ENCODE measurements at places on chromosomes 3 and 15.

DNA sequence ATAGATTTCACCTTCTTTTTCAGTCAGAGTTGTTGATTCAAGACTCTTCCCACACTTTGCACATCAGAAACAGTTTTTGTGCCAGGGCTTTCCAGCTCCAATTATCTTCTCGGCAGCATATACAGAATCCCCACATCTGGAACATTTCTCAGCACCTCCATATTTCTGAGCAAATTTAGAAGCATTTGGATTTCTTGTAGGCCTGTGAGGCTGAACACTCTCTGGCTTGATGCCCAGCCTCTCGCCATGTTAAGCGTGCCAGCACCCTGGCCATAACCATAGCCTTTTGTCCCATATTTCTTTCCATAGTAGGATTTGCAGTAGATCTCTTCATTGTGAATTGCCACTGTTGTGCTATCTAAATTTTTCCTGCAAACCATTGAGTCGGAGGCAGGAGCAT is 28.3 kb downstream of the CD80 start:
- no peak for DNase-seq

DNA sequence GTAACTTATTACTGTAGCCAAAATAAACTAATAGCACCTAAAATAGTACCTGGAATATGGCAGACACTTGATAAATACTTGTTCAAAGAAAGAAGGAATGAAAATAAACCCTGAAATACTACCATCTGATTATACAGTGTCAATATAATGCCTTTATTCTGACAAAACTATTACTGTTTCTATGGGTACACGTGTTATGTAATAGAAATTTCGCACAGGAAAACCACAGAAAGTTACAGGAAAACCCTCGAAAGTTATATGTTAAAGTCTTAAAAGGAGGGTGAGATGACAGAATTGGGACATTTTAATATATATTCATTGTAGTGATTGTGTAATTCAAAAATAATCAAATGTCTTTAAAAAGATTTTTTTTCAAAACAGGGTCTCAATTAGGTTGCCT is 28.8 kb downstream of the ETFA start:
- no peak for DNase-seq

- no peak for DNase-seq
Measured at GRCh38 chr15:32864051-32864450, 146.2 kb downstream of the GREM1 start.

DNA sequence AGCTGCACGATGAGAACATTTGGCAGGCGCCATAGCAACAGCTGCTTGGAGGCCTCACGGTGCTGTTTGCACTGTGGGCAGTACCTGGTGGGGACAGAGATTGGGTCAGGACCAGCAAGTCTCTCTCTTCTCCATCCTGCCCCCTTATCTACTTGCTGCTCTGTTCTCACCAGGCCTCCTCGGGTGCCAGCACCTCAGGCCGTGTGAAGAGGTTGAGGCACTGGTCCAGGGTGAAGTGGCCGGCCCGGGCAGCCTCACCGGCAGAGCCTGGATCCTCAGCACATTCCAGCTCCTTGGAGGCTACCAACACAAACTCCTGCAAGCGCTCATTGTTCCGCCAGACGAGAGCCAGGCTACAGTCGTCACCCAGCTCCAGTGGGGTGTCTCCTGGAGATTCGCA is 6.2 kb upstream of the QARS1 start:
- no peak for DNase-seq

- DNase-seq = no peak
Measured at GRCh38 chr3:57011022-57011421, 49.4 kb upstream of the SPATA12 start.

DNA sequence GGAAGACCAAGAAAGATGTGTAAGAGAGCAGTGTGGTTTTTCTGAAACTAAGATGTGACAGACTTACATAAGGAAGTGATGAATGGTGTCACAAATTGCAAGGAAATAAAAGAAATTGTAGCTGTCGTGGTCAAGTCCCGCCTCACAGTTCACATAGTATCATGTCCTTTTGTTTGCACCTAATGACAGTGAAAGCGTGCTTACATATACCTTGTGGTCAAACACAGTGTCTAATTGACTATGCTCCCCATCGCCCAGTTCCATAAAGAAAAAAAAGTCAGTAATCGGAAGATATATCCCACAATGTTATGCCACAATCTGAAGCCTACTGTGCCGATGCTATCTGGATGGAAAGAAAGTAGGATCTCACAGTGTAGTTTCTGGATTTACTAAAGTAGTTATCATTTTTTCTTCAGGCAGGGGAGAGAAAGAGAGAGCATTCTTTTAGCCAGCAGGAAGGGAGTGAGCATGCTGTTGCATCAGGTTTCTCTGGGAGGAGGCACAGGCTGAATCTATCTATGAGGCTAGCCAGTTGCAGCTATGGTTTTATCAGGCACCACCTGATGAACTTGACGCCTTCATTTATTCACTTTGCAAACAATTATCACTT is 9.8 kb upstream of the PLSCR1 start:
- DNase-seq = no peak

DNA sequence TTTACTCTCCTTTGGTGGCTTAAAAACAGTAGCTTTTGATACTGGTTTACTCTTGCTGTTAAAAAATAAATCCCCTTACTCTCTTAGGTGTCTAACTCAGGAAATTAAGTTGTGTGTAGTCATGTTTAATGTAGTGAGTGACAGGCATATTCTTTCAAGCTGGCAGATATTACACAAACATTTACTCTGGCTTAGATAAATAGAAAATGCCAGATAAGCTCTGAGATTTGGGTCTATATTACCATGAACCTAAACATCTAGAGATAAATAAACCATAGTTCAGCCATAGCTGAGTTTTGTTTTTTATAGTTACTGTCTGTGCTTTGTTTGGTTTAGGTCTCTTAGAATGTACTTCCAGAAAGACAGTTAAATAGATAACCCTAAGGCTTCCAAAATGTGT is 2.4 kb downstream of the SEMA6D start:
- no peak for DNase-seq

DNA sequence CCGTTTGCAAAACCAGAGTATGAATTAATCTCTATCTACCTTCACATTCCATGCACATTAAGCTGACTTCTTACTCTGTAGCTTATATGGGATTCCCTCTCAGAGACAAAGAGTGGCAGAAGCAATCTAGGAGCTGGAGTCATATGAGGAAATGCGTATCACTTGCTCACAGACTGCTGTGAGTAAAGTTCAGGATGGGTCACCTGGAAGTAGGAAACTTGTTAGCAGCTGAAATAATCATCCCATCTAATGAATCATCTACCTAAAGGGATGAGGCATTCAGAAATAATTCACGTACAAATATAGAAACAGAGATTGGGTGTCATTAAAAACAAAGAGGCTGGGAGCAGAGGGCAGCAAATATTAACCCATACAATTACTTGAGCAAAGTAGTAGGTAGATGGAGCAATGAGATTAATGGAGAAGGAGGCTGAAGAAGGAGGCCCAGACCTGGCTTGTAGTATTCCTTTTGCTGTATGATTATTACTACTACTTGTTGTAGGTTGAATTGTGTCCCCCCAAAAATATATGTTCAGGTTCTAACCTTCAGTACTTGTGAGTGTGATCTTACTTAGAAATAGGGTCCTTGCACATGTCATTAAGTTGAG is 866.3 kb downstream of the ROBO2 start:
- DNase-seq = no peak

DNA sequence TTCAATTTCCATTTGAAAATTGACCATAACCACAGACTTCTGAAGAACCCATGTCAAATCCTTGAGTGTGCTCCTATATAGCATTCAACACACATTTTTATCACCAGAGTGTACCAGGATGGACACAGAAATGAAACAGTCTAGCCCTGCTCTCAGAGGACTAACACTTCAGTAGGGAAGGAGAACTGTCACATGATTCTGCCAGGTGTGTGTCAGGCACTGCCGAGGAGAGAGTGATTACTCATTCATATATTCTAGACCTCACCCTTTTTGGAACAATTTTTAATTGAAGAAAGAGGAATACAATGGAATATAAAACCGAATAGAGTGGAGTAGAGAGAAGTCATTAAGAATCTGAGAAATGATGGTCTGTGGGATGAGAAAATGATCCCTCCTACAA is 125.8 kb downstream of the ERC2 start:
- no peak for DNase-seq

- DNase-seq = no peak
Measured at GRCh38 chr15:89002281-89002761, 85.9 kb upstream of the ABHD2 start.

DNA sequence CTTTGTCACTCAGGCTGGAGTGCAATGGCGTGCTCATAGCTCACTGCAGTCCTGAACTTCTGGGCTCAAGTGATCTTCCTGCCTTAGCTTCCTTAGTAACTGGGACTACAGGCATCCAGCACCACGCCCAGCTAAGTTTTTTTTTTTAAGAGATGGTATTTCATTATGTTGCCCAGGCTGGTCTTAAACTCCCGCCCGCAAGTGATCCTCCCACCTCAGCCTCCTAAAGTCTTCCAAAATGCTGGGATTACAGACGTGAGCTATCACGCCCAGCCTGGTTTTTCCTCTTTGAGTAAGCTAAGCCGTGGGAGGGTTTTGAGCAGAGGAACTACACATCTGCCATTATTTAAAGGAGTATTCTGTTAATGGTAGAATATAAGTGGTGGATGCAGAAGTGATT is 7.4 kb upstream of the LRRFIP2 start:
- no peak for DNase-seq

DNA sequence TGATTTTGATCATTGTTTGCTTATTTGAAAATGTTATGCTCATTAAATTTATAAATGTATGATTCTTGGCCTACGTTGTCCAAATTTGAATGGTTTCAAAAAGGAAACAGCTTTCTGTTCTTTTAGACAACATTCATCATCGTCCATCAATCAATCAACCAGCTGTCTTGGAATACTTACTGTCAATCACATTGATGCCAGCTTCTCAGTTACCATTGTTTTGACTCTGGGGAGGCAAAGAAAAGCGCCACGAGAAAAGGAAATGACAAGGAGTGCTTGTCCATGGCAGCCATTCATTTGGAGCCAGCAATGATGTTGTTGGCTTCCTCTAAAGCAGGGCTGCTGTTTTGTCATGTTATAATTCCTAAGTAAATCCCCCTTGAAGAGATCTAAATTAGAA is 62.2 kb upstream of the TP63 start:
- no peak for DNase-seq

DNA sequence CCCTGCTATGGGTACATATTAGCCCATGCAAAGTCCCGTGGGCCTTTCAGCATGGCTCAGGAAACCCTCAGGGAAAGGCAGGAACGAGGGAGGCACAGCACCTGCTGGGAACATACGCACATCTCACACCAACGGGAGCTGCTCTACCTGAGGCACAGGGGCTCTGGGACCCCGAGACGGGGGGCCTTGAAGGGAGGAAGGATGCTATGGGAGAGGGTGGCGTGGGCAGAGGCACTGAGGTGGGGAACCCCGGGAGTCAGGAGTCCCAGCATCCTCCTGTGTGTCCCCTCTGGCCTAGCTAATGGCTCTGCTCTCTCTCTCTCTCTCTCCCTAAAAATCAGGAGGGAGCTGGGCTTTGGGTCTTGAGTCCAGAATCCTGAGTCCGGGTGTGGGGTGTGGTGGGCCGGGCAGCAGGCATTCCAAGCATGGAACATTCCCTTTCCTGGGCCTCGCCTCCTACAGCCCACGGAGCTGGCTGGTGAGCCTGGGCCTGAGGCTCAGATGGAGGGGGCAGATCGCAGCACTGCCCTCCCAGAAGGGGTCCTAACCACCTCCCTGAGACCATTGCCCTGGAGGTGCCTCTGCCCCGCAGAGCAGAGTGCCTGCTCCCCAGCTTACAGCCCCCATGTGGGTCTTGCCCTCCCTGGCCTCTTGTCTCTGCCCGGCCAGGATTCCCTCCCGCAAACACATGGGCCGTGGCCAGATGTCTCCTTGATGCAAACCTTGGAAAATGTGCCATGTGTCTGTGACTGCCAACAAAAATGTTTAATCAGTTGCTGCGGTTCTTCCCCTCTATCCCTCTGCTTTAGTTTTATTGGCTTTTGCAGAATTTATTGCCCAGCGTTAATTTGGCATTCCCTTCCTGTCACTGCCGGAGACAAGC is 101.6 kb downstream of the TMEM266 start:
- DNase-seq = no peak

- no peak for DNase-seq
Measured at GRCh38 chr15:70241561-70242320, 144.0 kb upstream of the TLE3 start.
